ENCODE measurements at places on chromosomes 4 and X.

DNA sequence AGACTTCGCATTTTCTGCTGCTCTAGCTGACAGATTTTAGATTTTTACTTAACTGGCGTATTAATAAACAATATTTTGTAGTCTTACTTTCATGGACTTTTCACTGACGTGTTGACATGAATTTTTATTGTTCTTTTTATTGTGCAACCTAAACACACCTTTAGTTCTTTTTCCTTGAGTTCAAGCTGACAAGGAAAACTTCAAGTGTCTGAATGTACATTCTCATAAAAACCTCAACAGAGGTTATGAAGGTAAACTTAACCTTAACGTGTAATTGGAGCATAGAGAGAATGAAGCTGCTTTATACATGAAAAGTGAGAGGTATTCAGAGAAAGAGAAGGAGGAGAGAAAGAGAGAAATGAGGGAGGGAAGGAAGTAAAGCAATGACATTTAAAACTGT lies 364.3 kb upstream of the CT83 start:
- DNase-seq = no peak

DNA sequence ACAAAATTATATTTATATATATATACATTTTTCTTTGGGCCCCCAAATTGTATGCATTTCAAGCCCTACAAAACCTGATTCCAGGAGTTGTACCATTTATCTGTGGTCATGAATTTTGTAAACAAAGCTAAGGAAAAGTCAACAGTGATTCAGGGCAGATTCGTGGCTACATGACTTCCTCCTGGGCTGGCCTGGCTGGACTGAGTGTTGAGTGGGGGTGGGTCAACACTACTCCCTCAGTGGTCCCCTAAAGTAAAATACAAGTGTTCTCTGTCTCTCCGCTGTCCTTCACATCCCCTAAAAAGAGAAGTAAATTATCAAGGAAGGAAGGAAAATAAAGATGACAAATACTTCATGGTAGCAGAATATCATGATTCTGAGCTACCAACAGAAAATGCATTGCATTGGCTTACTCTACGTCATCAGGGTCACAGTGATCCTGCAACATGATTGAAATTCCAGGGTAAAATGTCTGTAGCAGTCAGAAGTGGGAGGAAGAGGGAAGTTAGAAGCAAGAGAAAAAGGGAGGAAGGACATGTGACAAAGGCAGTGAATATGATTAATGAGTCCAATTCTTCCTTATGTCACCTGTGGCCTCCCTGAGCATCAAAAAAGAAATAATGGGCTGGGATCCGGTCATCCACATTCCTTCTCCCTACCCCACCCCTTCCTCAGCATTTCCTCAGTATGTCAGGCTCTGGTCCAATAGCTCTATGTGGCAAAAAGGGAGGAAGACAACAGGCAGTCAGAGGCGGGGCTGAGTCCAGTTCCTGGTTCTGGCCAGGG lies 42.4 kb upstream of the MYOZ2 start:
- no peak for DNase-seq

DNA sequence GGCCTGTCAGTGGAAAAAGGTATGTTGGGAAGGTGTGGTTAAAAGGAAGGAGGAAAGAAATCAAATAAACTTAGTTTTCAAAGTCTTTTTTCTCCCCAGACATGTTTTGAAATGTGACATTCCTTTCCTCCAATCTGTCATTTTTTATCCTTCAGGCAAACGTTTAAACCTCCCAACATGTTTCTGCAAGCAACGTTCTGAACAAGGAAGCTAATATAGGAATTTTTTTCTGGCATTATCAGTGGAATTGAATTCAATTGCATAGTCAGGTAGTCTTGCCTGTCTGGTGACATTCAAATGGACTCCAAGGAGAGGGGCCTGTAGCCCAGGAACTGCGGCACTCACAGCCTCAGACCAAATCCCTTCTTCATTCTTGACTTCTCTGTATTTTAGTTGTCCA lies 30.0 kb upstream of the RASSF6 start:
- no peak for DNase-seq

GRCh38 chrX:37711991-37712390 lies 26.4 kb downstream of the XK start:
- DNase-seq = no peak

GRCh38 chr4:77349796-77350195 lies 192.8 kb downstream of the CCNG2 start:
- no peak for DNase-seq

GRCh38 chr4:38606587-38606905 lies 57.5 kb upstream of the KLF3 start:
- DNase-seq = no peak

DNA sequence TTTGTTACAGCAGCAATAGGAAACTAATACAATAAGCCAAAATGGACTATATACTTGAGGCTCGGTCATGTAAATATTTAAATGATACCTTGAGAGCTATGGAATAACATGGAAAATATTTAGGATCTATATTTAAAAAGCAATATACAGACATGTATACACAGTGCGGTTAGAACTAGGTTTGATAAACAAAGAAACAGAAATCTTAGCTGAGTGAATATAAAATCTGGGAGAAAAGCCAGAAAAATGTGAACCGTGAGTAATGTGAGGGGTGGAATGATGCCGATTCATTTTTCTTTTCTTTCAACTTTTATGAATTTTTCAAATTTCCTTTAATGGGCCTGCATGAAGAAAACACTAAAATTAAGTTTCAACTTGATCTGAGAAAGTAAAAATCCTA lies 104.1 kb downstream of the ATXN3L start:
- DNase-seq = no peak

GRCh38 chrX:71301195-71301924 lies at the start of gene ITGB1BP2:
TSS of gene ITGB1BP2 (plus strand) at chrX:71301750. CDS start at chrX:71301807, 57 bp downstream.
- peak; percentile 58 for DNase-seq

GRCh38 chrX:38233891-38234667 lies 13.4 kb upstream of the SRPX start:
- DNase-seq = no peak

DNA sequence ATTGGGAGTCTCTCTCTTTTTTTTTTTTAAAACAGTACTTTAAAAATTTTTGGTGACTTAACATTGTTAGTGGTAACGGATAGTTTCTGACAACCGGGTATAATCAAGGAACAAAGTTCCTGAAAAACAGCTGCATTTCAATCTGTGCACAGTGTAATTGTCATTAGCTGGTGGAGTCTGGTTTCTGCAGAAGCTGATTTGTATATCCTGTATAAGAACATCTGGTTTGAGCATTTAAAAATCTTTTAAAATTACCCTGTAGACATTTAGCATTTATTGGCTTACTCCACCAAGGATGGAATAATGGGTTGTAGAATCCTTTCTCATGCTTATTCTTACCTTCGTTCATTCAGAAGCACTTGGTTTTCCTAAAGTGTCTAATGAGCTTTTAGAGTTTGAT lies 11.2 kb downstream of the JADE1 start:
- DNase-seq = no peak

GRCh38 chrX:107301253-107301652 lies 94.8 kb downstream of the DNAAF6 start:
- no peak for DNase-seq

GRCh38 chr4:156547891-156548290 lies 423.7 kb downstream of the PDGFC start:
- DNase-seq = no peak

DNA sequence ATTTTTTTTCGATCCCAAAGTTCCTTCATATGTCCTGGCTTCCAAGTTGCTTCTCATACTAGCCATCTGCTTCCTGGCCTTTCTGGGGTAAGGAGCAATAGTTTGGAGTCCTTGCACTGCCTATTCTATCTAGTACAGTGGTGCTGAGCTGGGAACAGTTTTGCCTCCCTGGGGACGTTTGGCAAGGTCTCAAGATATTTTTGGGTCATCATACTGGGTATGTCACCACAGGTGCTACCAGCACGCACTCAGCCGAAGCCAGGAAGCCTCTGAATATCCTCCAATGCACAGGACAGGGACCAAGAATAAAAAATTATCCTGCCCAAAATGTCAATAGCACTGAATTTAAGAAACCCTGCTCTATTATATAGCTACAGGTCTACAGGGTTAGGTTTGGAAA lies 35.4 kb upstream of the TMSB15B start:
- no peak for DNase-seq

DNA sequence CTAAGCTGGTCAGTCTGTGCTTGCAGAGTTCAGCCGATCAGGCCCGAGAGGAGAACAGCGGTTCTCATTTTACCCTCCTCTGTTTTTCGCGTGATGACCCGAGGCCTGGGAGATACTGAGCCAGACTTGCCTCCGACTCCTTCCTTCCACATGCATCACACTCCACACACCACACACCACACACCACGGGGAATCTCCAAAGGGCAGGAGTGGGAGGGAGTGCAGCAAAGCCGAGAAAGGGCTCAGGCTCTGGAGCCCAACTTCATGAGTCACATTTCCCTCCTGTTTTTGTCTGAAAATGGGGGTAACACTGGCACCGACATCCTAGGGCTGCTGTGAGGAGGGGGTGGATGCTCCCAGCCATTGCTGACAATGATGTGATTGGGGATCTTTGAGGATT lies 38.9 kb downstream of the TKTL1 start:
- DNase-seq = no peak

DNA sequence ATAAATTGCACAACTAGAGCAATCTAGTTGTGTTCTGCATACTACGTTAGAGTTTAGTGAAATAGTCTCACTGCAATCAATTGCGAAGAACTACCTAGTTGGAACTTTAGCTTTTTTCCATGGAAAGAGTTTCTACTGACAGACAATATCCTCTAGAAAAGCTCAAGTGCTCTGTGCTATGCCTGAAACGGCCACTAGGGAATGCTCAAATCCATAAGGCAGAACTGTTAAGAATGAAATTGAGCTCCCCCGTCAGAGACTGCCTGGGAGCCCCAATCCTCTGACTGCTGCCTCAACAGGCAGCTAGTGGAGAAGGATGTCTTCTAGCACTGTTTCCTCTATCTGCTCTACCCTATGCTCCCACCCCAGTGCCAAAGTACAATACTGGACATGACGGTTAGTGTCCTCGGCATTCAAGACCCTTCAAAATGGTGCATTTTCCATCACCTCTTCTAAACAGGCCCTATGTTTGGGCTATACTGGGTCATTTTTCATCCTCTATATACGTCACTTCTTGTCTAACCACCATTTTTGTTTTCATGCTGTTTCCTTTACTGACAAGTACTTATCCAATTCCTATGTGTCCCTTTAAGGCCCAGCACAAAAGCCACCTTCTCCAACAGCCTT lies 35.3 kb downstream of the FRMD7 start:
- DNase-seq = peak; percentile 80

DNA sequence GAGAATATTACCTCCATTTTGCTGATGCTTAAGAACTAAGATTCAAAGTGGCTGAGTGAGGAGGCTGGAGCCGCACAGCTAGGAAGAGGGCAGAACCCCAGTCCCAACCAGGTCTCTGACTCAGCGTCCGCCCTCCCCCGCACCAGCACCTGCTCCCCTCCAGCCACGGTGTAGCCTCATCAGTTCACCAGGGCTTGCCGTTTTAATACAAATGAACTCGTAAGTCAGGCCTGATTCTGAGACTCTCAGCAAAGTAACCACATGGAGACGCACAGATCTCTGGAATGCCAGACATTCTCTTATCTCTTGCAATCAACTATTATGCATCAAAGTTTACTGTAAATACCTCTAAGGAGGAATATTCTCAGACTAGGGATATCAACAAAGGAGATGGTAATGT lies 52.4 kb downstream of the ENPP6 start:
- no peak for DNase-seq

GRCh38 chr4:78612398-78613178 lies 61.0 kb downstream of the ANXA3 start:
- peak; percentile 59 for DNase-seq

- no peak for DNase-seq
Measured at GRCh38 chrX:137236837-137237236, 203.0 kb upstream of the GPR101 start.

DNA sequence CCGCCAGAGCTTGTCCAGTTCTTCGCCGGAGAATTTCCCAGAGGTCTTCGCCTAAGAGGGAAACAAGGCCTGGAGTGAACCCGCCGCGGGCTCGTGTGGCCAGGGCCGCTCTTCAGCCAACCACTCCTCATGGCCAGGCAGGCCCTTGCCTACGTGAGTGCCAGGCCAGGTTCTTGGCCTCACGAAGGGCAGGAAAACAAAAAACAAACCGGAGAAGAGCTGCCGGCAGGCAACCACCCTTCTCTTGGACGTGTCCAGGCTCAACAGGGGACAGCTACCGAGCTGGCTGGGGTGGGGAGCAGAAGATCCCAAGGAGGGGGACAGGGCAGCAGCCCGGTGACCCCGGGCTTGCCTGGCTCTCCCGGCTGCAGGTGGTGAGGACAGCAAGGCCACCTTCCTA lies 13.3 kb downstream of the LRPAP1 start:
- no peak for DNase-seq

- peak; percentile 90 for DNase-seq
Measured at GRCh38 chrX:40148385-40149285, 50.9 kb upstream of the BCOR start.

DNA sequence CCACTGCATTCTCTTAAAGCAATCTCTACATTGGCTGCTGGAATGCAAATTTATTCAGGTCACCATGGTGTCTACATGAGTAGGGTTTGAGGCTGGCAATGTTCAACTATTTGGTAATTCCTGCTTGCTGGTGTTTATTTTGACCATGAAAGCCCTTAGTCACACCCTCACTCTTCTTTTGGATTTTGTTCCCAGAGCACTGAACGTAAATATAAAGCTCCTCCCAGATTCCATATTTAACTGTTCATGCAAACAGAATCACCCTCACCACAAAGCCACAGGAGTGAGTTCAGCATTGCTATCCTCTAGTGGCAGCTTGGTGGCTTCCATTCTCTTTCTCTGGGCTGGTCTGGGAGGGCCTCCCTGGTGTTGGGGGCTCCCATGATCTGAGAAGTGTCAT lies 82.8 kb downstream of the LNX1 start:
- DNase-seq = no peak

DNA sequence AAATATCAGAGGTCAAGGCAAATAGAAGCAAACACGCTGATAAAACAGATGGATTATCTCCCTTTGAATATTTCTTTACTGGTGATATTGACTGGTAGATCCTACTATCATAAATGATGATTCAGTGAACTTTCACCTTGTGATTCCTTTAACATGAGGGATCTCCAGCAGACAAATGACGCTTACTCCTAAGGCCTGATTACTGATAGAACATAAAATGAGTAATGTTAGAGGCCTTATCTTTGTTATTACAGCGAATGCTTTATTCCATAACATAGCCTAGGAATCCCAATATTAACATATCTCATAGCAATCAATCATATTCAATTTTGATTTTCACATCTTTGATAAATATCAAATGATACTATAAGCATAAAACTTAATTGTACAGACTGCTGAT lies 152.3 kb downstream of the SLC10A7 start:
- no peak for DNase-seq

DNA sequence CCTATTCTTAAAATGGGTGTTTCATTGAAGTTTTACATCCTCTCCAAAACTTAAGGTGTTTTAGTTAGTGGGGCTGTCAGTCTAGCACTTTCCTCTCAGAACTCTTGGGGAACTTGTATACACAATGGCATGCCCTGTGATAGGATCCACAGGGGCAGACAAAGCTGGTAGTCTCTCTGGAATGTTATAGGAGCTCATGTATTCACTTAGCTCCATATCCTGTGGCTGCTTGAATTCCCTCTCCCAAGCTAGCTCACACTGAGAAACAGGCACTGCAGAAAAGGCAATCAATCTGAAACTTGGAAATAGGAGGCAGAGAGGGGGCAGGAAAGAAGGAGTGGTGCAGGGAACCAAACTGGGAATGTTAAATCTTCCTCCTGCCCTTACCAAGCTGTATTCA lies 26.3 kb upstream of the ARMCX2 start:
- DNase-seq = no peak

GRCh38 chr4:42915484-42915883 lies 23.0 kb downstream of the GRXCR1 start:
- DNase-seq = no peak

GRCh38 chr4:114941503-114941902 lies 171.9 kb downstream of the NDST4 start:
- no peak for DNase-seq

Data from KBM-7 (cell line).